CD4-positive, alpha-beta T cell treated with Interferon gamma for 1 hour (primary cell): ENCODE measurements at places on chromosomes 6 and 20.

GRCh38 chr6:116090251-116090650 is 10.4 kb upstream of the NT5DC1 start:
- DNase-seq = no peak

- DNase-seq = no peak
These were observed 53.4 kb downstream of the MRPL14 start for GRCh38 chr6:44073612-44074438.

DNA sequence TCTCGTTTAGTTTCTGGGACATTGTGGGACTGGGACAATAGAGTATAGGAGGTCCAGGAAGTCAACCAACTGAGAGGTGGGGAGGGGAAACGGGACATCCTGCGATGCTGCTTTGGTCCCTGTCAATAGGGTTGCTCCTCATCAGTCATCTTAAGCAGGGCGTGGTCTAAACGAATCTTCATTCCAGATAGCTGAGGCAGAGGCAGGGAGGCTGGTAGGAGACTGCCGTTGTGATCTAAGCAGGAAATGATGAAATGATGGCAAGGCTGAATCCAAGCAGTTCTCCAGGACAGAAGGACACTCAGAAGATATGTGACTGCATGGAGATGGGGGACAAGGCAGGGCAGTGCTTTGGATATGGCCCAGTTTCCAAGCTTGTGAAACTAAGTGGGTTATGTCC is 953.4 kb downstream of the KIF16B start:
- DNase-seq = no peak

- no peak for DNase-seq
These were observed 13.6 kb downstream of the POU3F2 start for GRCh38 chr6:98847779-98848538.

DNA sequence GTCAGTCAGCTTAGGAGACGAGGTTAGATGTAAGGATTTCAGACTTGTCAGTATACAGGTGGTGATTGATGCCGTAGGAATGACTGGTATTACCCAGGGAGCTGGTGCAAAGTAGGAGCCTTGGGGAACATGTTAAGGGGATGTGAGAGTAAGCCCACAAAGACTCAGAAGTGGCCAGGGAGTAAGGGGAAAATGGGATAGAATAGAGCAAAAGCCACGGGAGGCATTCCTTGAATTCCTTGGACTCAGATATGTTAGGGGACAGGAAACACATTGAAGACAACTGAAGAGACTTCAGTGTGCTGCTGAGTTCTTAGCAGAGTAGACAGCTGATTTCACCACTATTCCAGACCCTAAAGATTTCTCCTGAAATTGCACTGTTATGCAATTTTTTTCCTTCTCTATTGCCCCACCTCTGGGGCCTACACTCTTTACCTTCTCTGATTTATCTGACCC is 1.2 kb upstream of the ACAT2 start:
- DNase-seq = no peak

DNA sequence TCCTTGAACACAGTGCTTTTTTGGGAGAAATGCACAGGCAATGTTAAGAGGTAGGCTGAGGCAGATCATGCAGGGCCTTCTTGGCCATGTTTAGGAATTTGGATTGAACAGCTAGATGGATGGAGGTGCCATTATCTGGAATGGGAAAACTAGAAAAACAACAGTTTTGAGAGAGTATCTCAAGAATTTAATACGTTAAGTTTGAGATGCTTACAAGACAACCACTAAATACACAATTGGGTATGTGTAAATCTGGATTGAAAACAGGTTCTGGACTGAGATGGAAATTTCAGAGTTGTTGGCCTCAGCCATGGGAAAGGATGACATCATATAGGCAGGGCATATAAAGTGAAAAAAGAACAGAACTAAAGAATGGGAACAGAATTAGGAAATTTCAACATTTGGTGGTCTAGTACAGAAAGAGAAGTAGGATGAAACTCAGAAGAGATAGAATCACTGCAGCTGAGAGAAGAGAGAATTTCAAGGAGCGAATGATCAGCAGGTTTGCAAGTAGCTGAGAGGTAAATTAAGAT is 37.1 kb downstream of the NCOA7 start:
- no peak for DNase-seq
